ENCODE measurements at places on chromosomes 7 and 10.

- peak; percentile 54 for DNase-seq
Measured at GRCh38 chr10:77244746-77245145, 392.9 kb downstream of the KCNMA1 start.

GRCh38 chr10:132443983-132444876, 47.2 kb downstream of the PWWP2B start:
- DNase-seq: no peak

GRCh38 chr7:101058355-101058754, 26.9 kb upstream of the TRIM56 start:
- peak; percentile 76 for DNase-seq

DNA sequence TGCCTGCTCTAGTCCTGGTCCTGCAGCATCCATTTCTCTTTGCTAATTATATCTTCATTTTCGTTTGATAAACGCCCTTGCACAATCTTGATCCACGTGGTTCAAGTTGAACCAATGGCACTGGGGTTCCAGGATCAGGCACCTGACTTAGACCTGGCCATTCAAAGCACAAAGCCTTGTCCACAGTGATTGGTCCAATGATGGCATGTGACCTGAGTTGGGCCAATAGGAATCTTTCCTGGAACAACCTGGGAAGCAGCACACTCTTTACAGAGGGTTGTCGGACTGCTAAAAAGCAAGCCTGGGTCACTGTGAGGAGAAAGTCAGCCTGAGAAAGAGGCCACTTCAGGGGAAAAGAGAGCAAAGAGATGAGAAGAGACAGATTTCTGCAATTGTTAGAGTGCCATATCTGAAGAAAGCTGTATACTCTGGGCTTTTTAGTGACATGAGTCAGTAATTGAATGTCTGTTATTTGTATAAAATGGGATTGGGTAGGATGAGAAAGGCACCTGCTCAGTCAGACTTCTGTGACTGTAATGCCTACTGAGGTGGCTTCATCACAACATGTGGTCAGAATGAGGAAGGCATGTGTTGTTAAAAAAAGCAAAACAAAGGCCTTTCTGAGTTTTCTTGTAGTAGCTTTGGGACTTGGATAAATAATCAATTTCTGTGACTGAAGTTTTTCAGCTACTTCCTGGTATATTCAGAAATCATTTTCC, 4.4 kb upstream of the STEAP4 start:
- DNase-seq: peak; percentile 52

- no peak for DNase-seq
Measured at GRCh38 chr7:157734676-157735640, 398.2 kb downstream of the DNAJB6 start.

DNA sequence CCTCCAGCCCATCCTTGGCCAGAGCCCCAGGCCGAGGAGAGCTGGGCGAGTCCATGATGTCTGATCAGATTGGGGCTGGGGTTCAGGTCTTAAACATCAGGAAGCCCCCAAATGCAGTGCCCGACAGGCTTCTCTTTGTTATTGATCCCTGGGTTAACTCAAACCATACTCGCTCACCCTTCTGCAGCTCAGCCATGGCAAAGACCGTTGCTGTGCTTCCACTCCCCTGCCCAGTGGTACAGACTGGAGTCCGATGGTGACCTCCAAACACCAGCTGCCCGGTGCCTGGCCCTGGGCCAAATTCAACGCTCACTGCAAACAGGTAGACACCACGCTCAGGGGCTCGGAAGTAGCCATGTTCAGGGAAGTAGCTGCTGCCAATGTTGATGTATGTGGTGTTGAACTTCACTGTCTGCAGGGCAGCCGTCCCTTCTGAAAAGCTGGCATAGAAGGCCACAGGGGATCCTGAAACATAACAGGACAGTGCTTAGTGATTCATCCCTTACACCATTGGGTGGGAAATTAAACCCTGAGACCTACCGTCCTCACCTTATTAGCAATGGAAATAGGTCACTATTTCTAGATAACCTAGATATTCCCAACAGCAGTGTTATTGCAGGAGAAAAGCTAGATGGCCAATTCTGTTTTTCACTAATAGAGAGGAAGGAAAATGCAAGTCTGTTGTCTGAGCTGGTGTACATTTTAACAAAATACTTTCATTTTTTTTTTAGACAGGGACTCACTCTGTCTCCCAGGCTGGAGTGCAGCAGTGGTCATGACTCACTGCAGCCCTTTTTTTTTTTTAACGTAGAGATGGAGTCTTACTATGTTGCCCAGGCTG, 20.5 kb downstream of the MMRN2 start:
- peak; percentile 70 for DNase-seq

DNA sequence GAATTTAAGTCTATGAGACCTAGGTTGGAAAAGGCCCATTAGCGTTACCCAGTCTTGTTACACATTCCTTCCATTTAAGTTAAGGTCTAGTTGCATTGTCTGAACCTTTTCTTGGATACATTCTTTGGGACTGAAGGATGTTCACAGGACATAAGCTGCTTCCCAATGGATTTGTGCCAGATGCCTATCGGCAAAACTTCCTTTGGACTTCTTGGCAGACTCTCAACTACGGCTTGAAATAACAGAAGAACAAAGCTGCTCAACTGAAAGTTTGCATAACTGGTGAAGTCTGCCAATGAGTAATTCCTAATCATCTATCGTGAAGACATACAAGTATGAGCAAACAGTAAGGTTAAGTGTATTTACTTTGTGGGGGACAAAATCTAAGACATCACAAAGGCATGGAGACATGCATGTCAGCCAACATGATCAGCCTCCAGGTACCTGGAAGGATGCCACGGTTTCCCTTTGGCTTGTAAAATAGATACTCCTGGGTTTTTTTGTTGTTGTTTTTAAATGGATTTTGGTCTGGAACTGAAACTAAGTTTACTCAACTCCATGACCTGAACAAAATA, 35.4 kb downstream of the MALSU1 start:
- peak; percentile 96 for DNase-seq

DNA sequence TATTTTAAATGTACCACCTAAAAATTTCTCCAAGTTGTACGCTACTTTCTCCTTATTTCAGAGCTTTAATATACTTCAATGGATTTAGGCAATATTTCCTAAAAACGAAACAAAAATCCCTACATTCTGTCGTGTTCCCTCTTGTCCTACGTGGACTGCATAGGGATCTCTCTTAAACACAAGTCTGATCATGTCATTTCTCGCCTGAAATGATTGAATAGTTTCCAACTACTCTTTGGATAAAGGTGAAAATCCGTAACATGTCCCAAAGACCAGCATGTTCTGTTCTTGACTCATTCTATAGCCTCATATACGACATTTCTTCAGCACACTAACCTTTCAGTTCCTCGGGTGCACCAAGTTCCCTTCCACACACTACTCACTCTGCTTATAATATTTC, 17.7 kb upstream of the TPK1 start:
- DNase-seq: no peak
